ENCODE measurements at places on chromosomes 4 and X. TPM values are rescaled to one million over a fixed set of nuclear protein-coding genes. Genes with fewer than 3 reads are reported as not detected.

DNA sequence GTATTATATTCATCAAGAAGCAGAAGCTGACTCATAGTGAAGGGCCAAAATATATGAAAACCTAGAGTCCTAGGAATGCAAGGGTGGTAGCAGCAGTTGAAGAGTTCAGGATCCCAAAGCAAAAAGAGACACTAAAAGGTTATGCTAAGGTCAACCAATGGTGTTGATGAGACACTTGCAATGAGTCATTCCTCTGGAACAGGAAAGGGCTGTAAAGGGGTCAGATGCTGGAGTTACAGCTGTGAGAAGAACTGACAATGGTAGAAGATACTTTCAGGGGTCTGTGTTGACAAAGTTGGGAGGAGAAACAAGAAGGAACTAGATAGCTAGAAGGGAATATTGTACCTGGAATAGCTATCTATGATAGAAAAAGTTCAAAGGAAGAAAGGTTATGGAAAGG, 47.5 kb downstream of the ZGRF1 start:
- DNase-seq: peak; percentile 4

- no peak for DNase-seq
These were observed 1091.3 kb upstream of the TENM3 start for GRCh38 chr4:181151856-181152255.

The PDLIM3 gene
- total RNA-seq: 30.7 TPM

GRCh38 chr4:180489787-180490186, 1753.4 kb upstream of the TENM3 start:
- no peak for DNase-seq

The CLCN5 gene
- total RNA-seq: 14.4 TPM

The KLHL13 gene
- total RNA-seq: 3.1 TPM

GRCh38 chr4:155304375-155304774, 72.4 kb downstream of the MAP9 start:
- no peak for DNase-seq

The PQBP1 gene
- 88.2 TPM for total RNA-seq

DNA sequence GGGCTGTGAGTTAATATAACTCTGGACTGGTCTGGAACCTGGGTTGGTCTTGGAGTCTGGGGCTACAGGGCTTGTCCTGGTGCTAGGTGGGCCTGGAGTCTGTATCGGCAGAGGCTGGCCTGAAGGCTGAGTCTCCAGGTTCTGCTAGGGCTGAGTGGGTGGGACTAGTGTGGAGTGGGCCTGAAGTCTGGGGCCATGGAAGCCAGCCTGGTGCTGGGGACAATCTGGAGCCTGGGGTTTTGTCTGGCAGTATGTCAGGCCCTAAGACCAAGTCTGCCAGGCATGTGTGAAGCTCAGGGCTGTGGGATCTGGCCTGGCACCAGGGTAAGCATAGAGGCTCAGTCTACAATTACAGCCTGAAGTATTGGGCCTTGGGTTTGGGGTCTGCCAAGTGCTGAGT, 742.6 kb upstream of the GRIA3 start:
- no peak for DNase-seq

The REELD1 gene
- not detected for total RNA-seq

DNA sequence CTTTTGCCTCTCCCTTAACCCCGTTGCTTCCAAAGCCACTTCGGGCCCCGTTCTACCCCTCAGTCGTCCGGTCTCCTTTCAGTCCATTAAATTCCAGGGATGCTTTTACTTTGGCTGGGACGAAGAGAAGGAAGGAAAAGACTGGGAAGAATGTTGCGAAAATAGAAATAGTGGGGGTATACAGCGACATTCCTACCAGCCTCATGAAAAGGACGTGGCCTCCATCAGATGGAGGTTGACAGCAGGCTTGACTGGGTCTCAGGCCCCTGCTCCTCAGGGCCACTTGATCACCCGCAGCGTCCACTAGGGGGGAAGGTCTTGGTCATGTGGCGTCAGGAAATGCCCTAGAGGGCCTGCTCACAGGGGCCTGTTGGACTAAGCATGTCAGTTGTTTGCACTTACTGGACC, 657 bp upstream of the ANKRD50 start:
- DNase-seq: peak; percentile 73

- no peak for DNase-seq
These were observed at the start of gene NKX3-2 for GRCh38 chr4:13543839-13544605. TSS of gene NKX3-2 (minus strand) at chr4:13544508. CDS start at chr4:13544414, 94 bp downstream.

GRCh38 chrX:153924149-153924861, 1.8 kb downstream of the ARHGAP4 start:
- DNase-seq: no peak

The CA5B gene
- total RNA-seq: 6.1 TPM

The LUZP4 gene
- not detected for total RNA-seq

- DNase-seq: peak; percentile 44
These were observed 70.7 kb upstream of the HPGD start for GRCh38 chr4:174592985-174593335.

DNA sequence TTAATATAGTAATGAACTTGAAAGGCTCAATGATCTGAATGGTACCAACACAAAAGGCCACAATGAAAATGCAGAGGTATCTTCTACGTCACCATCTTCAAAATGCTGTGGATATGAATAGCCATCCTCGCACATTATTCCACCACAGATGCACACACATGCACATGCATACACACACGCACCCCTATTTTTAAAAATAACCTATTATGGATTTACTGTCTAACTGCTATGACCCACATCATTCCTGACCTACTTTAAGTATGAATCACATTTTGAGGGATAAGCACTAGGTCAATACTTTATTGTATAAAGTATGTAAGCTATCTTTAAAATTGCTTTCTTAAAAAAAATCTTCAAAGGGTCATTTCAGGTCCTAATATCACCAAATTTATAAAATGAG, 24.4 kb upstream of the CORIN start:
- peak; percentile 80 for DNase-seq

The RS1 gene
- total RNA-seq: not detected

GRCh38 chr4:121584836-121585235, 111.9 kb downstream of the ANXA5 start:
- DNase-seq: no peak

DNA sequence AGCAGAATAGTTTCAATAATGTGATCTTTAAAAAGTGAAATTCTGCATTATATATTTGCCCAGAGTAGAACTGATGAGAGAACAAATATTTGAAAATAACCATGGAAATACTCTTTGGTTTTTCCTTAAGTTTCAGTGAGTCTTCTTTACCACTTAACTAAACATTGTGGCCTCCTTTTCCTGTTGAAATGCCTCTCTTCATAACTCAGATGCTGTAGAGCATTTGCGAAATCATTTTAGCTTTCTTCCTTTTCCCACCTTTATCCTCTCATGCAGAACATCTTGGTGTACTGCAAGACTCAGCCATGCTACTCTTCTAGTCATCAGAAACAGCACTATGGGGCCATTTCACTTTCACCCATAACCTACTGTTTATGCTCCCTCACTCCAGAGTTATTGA, 48.2 kb downstream of the CASK start:
- DNase-seq: peak; percentile 16

DNA sequence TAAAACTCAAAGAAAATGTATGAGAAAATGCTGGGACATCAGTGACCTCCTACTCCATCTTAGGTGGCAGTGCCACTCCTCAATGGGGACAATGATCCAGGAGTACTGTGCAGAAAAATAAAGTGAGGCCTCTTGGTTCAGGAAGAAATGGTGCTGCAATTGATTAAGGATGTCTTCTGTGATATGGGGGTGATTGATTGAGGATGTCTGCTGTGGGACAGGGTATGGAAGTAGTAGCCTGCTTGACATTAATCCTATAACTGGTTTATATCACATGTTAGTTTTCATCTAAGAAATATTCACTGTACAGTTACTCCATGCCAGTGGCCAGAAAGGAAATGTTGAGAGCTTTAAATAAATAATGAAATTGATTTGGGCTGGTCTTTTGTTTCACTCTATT, 20.5 kb downstream of the OTOP1 start:
- no peak for DNase-seq

DNA sequence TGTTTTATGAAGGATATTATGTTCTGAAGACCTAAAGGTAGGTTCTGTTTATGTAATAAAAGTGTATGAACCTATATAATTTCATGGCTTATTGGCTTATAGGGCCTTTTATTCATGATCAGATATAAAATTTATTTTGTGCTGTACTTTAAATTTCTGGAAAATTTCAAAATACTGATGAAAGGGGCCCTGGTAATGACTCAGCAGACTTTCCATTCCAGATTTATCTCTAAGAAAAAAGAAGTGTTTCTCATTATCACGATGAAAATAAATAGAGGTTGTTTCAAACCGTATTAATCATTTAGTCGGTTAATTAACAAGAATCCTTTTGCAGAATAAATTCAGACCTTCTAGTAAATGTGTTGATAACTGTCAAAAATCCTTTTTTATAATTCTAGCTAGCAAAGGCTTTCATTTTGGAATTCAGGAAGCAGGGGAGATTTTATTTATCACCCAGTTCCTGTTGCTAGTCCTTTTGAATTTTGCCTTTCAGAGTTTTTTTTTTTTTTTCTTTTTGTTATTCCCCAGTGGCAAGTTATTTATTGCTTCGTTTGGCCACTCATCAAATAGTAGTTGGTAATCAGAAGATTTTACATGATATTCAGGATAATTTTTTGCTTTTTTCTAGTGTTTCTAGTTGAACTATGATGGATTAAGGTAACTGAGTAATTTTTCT, 5.4 kb upstream of the TAPT1 start:
- no peak for DNase-seq
